ENCODE measurements at places on chromosomes 11 and 22.

- H3K4me3 ChIP-seq: peak within 1 kb of the TSS; percentile 83
- H3K36me3 ChIP-seq: no peaks in the 10 kb centered on the region
- H3K27ac ChIP-seq: peak within 1 kb of the TSS; percentile 88
- peaks cover 35% of the 10 kb centered on the region for H3K27me3 ChIP-seq
- peaks cover 27% of the 10 kb centered on the region for H3K4me1 ChIP-seq
Measured at GRCh38 chr11:45146072-45147016, at the start of gene PRDM11. Gene PRDM11, plus strand, starts transcription at chr11:45146639. Its CDS starts 35,128 bp downstream, at chr11:45181767.

GRCh38 chr11:32809313-32809712, 14.9 kb upstream of the CCDC73 start:
- H3K27me3 ChIP-seq: no peaks in the 10 kb centered on the region
- H3K4me3 ChIP-seq: no peak overlapping the region
- no peak overlapping the region for H3K27ac ChIP-seq
- DNase-seq: peak; percentile 50
- no peaks in the 10 kb centered on the region for H3K36me3 ChIP-seq
- H3K4me1 ChIP-seq: no peaks in the 10 kb centered on the region

DNA sequence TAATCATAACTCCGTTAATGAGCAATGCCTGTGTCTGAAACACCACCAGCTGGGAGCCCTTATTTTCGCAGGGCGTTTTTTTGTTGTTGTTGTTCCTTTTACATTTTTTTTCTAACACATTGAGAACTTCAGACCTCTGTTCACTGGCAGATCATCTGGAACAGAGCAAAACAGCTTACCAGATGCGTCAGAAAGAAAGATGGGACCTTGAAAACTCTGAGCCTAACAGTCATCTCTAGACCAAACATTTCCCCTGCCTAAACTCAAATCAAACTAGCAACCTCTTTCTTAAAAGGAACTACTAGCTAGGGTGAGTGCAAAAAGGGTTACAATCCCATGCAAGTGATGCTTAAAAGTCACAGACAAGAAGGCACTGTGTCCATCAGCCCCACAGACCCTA, 93.2 kb downstream of the PLEKHA7 start:
- H3K36me3 ChIP-seq: no peaks in the 10 kb centered on the region
- H3K4me1 ChIP-seq: peaks cover 17% of the 10 kb centered on the region
- H3K27me3 ChIP-seq: peaks cover 44% of the 10 kb centered on the region
- no peak overlapping the region for H3K4me3 ChIP-seq
- no peak for DNase-seq

- H3K4me1 ChIP-seq: peaks cover 5% of the 10 kb centered on the region
- no peaks in the 10 kb centered on the region for H3K36me3 ChIP-seq
- no peaks in the 10 kb centered on the region for H3K27me3 ChIP-seq
- no peak overlapping the region for H3K4me3 ChIP-seq
- no peak overlapping the region for H3K27ac ChIP-seq
Measured at GRCh38 chr11:86931548-86932258, 23.5 kb downstream of the FZD4 start.

GRCh38 chr11:60084631-60085273, 3.7 kb upstream of the MS4A2 start:
- H3K27me3 ChIP-seq: peaks cover 37% of the 10 kb centered on the region
- DNase-seq: no peak
- H3K36me3 ChIP-seq: no peaks in the 10 kb centered on the region
- H3K4me1 ChIP-seq: no peaks in the 10 kb centered on the region
- H3K27ac ChIP-seq: no peak overlapping the region
- H3K4me3 ChIP-seq: no peak overlapping the region

GRCh38 chr11:42337786-42338455, 878.5 kb upstream of the LRRC4C start:
- no peaks in the 10 kb centered on the region for H3K36me3 ChIP-seq
- H3K4me3 ChIP-seq: no peak overlapping the region
- DNase-seq: no peak
- no peaks in the 10 kb centered on the region for H3K27me3 ChIP-seq
- no peak overlapping the region for H3K27ac ChIP-seq

GRCh38 chr22:29840498-29840897, 2.4 kb upstream of the ASCC2 start:
- no peak overlapping the region for H3K27ac ChIP-seq
- H3K36me3 ChIP-seq: peaks cover 13% of the 10 kb centered on the region
- no peaks in the 10 kb centered on the region for H3K27me3 ChIP-seq
- DNase-seq: no peak
- H3K4me1 ChIP-seq: peaks cover 34% of the 10 kb centered on the region

- DNase-seq: peak; percentile 61
- peaks cover 42% of the 10 kb centered on the region for H3K4me1 ChIP-seq
- H3K27ac ChIP-seq: peak overlapping the region; percentile 95
- H3K27me3 ChIP-seq: no peaks in the 10 kb centered on the region
- H3K36me3 ChIP-seq: peaks cover 2% of the 10 kb centered on the region
Measured at GRCh38 chr11:86176165-86176884, 68.2 kb upstream of the EED start.

DNA sequence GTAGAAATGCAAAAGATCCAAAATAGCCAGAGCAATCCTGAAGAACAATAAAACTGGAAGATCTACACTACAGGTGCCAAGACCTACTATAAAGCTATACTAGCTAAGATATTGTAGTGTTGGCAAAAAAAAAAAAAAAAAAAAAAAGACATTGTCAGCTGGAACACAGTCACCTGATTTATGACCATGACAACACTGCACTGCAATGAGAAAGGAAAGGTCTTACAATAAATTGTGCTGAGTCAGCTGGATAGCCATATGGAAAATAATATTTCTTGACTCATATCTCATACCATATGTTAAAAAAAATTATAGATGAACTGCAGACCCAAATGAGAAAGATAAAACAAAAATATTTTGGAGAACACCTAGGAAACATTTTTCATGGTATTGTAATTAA, 3.1 kb upstream of the PANX3 start:
- no peaks in the 10 kb centered on the region for H3K27me3 ChIP-seq
- H3K36me3 ChIP-seq: no peaks in the 10 kb centered on the region
- H3K4me3 ChIP-seq: no peak overlapping the region
- H3K4me1 ChIP-seq: peaks cover 7% of the 10 kb centered on the region
- no peak for DNase-seq

GRCh38 chr11:57273448-57274058, 36.5 kb upstream of the APLNR start:
- H3K4me3 ChIP-seq: no peak overlapping the region
- H3K27me3 ChIP-seq: peaks cover 46% of the 10 kb centered on the region
- H3K4me1 ChIP-seq: peaks cover 1% of the 10 kb centered on the region
- no peak for DNase-seq
- no peaks in the 10 kb centered on the region for H3K36me3 ChIP-seq

DNA sequence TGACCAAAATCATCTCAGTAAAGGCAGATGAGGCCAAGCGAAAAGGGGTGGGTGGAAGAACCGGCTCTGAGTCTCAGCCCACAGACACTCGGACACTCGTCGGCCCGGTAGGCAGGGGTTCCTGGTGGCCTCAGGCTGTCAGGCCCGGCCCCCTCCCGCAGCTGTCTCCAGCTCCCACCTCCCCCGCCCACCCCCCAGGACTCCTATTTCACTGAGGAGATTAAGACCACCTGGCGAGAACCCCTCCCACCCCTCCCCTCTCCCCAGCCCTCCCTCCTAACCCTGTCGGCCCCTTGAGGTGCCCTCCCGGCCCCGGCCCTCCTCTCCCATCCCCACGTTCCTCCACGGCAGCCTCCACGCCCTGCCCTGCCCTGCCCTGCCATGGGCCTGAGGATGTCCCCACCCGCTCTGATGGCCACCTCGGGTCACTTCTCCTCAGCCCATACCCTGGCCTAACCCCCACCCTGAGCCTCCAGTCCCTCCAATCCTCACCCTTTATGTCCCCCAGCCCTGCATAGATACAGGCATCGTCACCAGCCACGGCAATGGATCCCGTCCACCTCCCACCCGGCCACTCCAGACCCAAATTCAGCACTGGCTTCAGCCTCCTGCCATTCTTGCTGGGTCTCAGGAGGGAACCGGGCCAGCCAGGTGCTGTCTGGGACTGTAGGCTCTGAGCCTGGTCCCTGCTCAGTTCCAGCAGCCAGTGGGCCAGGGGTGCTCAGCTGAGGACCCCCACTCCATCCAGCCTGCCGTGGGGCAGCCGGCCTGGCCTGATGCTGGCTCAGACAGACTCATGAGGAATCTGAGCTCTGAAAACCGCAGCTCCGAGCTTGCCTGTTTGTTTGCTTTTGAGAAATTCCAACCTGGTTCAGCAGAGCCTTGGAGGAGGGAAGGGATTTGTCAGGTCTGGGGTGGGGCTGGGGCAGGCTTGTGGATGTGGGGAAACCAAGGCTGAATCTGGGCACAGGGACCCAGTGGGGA, 9.8 kb upstream of the TBX1 start:
- no peak for DNase-seq
- H3K27ac ChIP-seq: no peak overlapping the region

DNA sequence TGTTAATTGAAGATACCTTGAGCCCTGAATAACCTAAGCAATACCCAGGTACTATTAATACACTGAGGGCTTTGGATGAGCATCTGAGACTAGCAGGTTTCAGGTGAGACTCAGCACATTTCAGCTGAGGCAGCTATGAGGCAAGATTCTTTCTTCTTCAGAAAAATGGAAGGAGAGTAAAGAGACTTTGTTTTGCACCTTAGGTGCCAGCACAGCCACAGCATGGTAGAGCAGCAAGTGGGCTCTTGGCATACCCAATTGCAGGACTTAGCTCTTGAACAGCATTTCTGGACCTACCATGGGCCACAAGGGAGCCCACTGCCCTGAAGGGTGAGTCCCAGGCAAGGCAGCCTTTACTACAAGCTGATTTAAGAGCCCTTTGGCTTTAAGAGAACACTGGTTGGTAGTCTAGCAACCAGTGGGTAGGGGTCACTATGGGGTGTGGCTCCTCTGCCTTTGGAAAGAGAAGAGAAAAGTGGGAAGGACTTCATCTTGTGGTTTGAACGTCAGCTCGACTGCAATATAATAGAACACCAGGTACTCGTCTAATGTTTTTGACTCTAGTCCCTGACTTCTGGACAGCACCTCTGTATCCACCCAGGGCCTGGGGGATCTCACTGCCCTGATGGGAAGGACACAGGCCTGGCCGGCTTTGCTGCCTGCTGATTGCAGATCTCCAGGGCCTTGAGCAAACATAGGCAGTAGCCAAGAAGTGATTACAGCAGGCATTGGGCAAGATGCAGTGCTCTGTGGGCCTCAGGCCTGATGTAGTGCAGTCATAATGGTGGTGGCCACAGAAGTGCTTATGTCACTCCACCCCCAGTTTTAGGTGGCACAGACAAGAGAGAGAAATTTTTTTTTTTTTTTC, 73.3 kb downstream of the GLYATL1 start:
- H3K27me3 ChIP-seq: peaks cover 30% of the 10 kb centered on the region
- H3K27ac ChIP-seq: no peak overlapping the region
- no peaks in the 10 kb centered on the region for H3K4me1 ChIP-seq

GRCh38 chr22:42229455-42230149, 40.9 kb downstream of the TCF20 start:
- no peak for DNase-seq
- no peak overlapping the region for H3K4me3 ChIP-seq
- H3K27me3 ChIP-seq: no peaks in the 10 kb centered on the region
- H3K27ac ChIP-seq: no peak overlapping the region
